Activated CD4-positive, alpha-beta memory T cell treated with anti-CD3 and anti-CD28 coated beads for 36 hours (primary cell): ENCODE measurements at places on chromosomes 1 and 21.
A peak's percentile ranks its signal among the peaks of the same experiment; 100 is the strongest.

- DNase-seq: no peak
These were observed 53.4 kb upstream of the SRP9 start for GRCh38 chr1:225724251-225724650.

DNA sequence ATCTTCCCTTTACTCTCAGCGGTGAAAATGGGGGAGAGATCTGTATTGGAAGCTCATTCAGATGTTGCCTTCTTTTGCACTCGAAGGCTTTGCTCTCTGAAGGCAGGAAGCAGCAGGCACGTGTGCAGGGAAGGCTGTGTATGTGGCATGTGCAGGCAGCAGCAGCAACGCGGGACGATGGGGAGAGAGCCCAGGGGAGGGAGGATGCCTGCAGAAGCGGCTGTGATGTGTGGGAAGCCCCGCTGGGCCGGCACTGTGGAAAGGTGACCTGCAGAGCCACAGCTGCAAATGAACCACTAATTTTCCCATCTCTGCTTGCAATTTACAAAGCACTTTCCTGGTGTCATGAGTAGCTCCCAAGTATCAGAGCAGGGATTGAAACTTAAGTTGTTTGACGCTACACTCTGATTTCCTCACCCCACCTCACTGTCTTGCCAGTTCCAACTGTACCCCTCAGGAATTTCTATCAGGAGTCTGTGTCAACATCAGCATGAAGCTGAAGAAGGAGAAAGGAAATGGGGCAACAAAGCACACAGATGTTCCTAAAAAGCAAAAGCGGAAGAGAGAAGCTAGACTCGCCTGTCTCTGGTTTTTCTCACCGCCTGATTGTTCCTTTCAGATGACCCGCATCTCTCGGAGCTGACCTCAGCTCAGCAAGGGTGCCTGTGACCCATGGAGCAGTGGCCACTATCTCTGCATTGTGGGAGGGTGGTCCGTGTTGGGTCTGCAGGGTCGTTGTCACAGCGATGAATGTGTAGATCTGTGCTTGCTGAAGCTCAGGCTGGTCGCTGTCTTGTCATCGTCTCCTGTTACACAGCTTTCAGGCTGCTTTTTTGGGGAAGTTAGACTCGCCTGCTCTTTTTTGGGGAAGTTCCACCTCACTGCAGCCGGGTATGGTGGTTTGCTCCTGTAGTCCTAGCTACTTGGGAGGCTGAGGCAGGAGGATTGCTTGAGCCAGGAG lies 156.1 kb downstream of the KIF26B start:
- DNase-seq: peak; percentile 13

DNA sequence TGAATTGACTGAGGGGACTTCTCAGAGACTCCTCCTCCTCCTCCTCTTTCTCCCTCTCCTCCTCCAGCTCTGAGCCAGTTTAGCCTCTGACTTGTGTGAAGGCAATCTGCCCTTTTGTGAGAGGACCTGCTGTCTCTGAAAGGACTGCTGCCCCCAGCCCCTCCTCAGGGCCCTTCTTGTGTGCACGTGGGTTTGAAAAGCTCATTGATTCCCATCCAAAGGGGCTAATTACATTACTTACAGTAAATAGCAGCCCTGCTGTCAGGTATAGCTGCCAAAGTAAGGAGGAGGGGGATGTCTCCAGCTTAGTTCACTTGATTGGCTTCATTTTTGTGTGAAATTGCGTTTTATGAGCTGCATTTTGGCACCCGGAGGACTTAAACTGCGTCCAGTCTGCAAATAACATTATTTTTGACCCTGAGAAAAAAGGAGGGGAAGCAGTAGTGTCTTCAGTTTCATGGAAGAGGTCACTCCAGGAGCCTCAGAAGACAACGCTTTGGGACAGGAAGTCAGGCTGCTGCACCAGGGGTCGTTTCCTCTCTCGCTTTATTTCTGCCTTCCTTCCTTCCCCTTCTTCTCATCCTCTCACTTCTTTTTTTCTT lies 1.8 kb upstream of the LHX9 start:
- DNase-seq: no peak

DNA sequence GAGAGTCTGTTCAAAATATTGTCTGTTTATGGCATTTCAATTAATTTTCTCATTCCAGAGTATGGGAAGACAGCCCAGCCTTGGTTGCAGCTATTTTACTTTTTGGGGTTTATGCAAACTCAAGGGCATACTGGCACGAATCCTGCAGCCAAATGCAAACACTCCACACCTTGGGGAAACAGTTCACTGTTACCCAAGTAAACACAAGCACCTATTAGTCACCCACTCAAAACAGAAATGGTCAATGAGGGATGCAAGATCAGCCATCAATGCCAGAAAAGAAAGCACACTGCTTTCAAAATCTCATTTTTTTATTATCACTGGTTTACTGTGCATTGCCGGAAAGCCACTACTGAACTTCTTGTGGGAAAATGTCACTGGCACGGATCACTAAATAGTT lies 170.6 kb downstream of the RUNX1 start:
- no peak for DNase-seq

- no peak for DNase-seq
These were observed 5.7 kb downstream of the ZC3H12A start for GRCh38 chr1:37480125-37480466.

- no peak for DNase-seq
These were observed 54.6 kb upstream of the SYT14 start for GRCh38 chr1:209883341-209883971.

DNA sequence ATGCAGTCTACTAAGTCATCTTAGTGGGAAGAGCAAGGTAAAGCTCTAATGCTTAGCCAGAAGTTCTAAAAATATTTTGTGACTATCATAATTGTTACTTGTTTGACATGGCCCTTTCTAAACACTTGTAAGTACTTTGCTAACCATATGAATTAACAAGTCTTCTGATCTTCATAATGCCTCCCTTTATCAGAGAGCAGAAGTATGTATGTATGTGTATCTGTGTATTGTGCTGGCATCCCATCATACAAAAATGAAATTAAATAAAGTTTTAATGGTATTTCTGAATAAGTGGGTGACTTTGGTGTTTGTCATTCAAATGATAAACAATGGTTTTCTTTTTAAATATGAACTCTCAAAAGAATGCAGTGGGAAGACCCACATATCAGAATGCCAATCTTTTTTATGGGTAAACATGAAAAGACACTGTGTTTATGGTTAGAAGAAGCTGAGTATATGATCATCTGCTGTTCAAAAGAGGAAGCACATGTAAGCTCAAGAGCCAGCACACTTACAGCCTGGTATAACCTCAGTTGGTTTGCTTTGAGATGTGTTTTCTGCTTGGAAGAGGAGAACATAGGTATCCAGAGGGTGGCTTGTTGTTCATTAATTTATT lies 159.6 kb downstream of the CLEC20A start:
- DNase-seq: no peak

DNA sequence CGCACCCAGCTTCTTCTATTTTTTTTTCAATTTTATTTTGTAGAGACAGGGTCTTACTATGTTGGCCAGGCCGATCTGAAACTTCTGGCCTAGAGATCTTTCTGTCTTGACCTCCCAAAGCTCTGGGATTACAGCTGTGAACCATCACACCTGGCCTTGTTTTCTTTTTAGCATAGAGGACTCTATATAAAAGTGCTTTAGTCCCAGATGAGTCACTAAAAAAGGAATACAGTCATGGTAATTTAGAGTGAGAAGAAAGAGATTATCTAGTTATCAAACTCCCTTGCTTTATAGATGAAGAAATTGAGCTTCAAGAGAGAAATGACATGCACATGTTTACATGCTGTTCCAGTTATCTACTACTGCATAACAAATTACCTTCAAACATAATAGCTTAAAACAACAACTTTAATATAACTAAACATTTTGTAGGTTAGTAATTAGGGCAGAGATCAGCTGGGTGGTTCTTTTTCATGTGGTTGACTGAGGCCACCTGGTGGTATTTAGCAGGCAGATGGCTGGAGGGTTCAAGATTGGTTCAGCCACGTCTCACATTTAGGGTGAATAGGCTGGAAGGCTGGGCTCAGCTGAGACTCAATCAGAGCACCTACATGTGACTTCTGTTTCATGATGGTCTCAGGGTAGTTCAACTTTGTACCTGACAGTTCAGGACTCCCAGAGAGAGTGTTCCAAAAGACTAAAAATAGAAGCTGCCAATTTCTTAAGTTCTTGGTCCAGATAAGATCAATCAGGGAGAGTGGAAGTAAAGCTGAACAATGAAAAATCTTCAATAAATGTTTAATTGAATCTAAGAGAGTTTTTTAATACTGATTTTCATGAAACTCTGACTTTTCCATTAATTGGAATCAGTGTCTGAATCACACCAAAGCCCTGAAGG lies 16.9 kb upstream of the MTF2 start:
- DNase-seq: peak; percentile 61

DNA sequence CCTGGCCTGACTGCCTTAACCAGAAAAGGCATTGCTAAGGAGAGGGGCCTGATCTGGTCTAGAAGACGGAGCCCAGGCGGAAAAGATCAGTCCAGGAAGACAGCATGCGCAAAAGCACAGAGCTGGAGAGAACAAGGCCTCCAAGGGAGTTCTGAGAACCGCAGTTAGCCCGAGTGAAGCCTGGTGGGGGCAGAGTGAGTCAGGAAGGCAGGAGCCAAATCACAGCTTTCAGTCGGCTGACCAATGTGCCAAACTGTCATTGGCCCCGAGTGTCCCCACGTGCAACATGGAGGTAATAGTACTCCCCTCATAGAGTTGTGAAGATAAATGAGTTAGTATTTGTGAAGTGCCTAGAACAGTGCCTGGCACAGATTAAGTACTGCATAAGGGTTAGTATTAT lies 1.2 kb upstream of the TSPAN2 start:
- no peak for DNase-seq

DNA sequence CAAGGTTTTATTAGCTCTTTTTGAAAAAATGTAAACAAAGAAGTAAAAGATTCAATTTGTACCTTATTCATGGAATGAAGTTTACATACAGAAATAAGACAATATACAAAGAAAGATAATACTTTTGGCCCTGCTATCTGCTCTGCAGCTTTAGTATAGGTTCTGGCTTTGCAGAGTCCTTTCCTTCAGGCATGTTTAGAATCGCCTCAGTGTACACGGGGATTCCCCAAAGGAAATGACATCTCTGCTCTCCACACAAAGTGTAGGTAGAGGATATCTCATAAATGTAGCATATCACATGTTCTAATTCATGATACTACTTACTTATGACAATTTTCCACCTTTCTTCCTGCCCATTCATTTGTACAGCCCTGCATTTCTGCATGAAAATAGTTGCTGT lies 222.6 kb upstream of the DPYD start:
- DNase-seq: no peak

DNA sequence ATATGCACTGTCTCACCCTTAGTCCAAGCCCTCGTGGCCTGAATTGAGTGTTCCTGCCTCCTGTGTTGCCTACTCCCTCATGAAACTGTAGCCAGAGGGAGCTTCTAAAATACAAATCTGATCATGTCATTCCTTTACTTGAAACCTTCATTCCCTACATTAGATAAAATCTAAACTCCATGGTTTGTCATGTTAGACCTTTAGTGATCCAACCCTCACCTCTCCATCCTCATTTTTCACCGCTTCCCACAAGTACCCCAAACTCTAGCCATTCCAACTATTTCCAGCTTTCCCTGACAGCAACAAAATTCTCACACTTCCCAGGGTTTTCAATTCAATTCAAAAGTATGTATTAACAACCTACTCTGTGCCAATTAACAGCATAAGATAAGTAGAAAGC lies 18.3 kb upstream of the CNTN2 start:
- DNase-seq: no peak

- no peak for DNase-seq
These were observed 31.9 kb upstream of the PKP1 start for GRCh38 chr1:201251411-201251810.

DNA sequence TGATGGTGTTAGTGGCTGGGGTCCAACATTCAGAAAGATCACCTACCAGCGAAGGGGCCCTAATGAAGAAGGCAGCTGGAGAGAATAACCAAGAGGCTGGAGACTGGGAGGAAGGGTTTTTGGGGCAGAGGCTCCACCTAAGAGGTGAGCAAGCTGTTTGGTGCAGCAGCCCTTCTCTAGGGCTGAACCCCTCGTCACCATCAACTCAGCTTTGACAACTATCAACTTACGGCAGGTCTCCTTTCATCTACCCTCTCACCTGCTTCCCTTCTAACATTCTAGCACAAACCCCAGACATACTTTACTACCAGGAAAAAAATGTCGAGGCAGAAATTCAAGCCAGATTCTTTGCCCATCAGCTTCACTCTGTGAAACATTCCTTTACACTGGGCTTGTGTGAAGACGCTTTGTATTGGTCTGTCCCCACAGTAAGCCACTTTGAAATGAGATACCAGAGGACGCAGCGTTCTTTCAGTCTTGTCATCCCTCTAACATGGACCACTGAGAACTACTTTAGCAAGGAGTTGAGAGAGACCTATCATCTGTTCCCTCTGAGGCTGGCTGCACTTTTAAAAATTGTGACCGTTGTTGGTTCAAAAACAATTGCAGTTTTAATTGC lies 84.6 kb downstream of the RAVER2 start:
- DNase-seq: no peak

GRCh38 chr1:6688757-6689156 lies 12.9 kb downstream of the DNAJC11 start:
- DNase-seq: no peak

DNA sequence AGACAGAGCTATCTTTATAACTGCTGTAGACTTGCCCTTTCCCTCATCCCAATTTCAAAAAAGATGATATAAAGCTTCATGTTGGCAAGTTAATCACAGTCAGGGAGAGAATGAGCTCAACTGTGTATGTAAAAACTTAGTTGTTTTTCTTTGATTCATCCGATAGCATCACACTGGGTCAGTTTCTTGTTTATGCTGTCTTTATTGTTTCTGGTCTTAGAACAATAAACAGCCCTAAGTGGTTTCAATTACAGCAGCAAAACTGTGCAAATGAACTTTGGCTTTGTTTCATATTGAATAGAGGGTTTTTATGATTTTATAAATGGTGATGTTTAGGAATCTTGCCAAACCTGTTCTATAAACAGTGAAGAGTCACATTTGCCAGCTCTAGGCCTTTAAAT lies 423.8 kb upstream of the CXADR start:
- no peak for DNase-seq

DNA sequence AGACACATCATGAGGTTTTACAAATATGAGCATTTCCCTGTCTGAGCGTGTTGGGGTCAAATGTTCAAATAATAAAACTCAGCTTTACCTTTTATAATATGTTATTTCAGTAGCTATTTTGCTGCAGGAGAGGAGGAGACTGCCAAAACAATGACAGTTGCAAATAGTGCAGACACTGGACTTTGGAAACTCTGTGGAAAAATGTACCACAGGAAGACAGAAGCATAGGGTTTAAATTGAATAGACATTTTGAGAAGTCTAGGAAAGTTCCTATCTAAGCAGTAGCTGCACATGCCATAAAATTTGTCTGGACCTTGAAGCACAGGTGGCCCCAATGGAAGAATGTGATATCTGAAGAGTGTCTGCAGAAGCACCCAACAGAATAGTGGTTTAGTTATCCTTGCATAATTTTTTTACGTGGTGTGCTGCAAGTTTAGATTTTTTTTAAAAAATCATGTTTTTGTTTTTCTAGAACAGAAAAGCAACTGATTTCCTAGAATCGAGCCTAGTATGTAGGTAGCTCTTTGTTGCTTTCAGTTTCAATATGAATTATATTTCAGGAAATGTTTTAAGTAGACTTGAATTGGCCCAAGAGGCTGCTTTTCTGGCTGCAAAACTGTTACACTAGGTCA lies 14.0 kb upstream of the GBP5 start:
- DNase-seq: no peak

- DNase-seq: peak; percentile 34
These were observed 74.9 kb downstream of the JAK1 start for GRCh38 chr1:64891448-64891825.

- DNase-seq: no peak
These were observed 73.3 kb downstream of the HSF2BP start for GRCh38 chr21:43585924-43586413.
